Nephron progenitor cell (in vitro differentiated cells): ENCODE measurements at places on chromosomes 5 and 9.

GRCh38 chr5:151154931-151155774 is 2.4 kb downstream of the ANXA6 start:
- no peak overlapping the region for H3K27ac ChIP-seq
- peaks cover 5% of the 10 kb centered on the region for H3K27me3 ChIP-seq
- H3K4me3 ChIP-seq, result no peak overlapping the region
- H3K36me3 ChIP-seq, result no peaks in the 10 kb centered on the region
- peaks cover 87% of the 10 kb centered on the region for H3K4me1 ChIP-seq
- DNase-seq, result no peak

DNA sequence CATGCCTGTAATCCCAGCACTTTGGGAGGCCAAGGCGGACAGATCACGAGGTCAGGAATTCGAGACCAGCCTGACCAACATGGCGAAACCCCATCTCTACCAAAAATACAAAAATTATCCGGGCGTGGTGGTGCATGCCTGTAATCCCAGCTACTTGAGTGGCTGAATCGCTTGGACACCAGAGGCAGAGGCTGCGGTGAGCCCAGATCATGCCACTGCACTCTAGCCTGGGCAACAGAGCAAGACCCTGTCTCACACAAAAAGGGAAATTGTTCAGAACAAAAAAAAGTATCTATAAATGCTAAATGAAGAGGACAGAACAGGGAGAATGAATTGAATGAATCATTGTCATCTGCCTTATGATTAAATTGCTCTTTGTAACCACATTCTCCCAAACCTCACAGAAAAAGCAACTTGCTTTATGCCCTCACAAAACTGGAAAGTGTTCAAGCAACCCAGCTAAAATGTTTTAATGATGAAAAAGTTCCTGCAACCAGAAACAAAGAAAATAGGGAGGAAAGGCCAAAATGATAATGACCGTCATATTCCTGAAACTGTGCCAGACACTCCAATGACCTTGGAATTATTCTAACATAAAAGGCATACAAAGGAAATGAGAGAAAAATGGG is 83.7 kb downstream of the SERINC5 start:
- H3K36me3 ChIP-seq, result peaks cover 64% of the 10 kb centered on the region
- no peaks in the 10 kb centered on the region for H3K27me3 ChIP-seq
- H3K4me1 ChIP-seq, result peaks cover 65% of the 10 kb centered on the region
- no peak overlapping the region for H3K27ac ChIP-seq
- DNase-seq, result no peak

GRCh38 chr5:176630681-176631222 is 277 bp downstream of the EIF4E1B start:
- DNase-seq, result no peak
- H3K4me1 ChIP-seq, result peaks cover 35% of the 10 kb centered on the region
- H3K4me3 ChIP-seq, result peak overlapping the region; percentile 76

- peak overlapping the region; percentile 86 for H3K4me3 ChIP-seq
- H3K27ac ChIP-seq, result peak overlapping the region; percentile 87
- peaks cover 31% of the 10 kb centered on the region for H3K36me3 ChIP-seq
- H3K4me1 ChIP-seq, result peaks cover 67% of the 10 kb centered on the region
- peak; percentile 47 for DNase-seq
These were observed 694 bp upstream of the PLIN2 start for GRCh38 chr9:19127871-19128500.

DNA sequence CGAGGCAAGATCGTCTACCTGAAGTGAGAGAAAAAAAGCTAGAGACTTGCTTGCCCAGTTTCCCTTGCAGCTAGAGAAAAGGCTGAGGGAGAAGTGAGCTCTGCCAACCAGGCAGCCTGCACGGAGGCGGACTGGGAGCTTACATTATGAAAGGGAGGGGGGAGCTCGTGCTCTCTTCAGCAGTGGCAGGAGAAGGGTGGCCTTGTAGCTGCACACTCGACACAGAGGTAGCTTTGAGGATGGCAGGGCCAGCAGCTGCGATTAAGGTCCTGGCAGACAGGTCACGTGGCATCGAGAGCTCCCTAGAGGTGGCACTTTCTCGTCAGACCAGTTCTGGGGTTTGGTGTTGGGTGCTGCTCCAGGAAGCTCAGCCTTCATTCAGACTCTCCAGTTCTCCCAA is 26.7 kb downstream of the APBA1 start:
- H3K27me3 ChIP-seq, result peaks cover 10% of the 10 kb centered on the region
- no peak overlapping the region for H3K4me3 ChIP-seq
- no peak overlapping the region for H3K27ac ChIP-seq
- DNase-seq, result no peak
- H3K36me3 ChIP-seq, result no peaks in the 10 kb centered on the region
- H3K4me1 ChIP-seq, result no peaks in the 10 kb centered on the region

DNA sequence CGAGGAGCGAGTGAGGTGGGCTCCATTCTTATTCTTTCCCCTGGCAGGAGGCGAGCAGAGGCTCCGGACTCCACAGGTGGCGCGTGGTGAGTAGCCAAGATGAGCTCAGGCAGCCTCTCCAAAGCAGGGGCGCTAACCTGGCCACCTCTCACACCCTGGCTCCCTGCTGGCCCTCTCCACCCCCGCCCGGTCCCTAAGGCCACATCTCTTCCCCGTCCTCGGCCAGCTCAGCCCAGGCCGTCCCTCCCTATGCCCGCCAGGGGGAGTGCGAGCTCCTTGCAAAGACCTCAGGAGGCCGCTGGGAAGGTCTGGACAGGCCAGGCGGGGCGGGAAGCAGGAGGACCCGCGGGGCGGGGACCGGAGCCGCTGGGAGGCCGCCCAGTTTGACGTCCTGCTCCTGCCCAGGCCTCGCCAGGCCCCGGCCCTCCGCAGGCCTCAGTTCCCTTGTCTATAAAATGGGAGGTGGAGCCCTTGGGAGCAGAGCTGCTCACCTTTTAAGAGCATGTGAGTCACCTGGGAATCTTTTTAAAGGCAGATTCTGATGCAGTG is 46.3 kb upstream of the GGTA1 start:
- no peak overlapping the region for H3K4me3 ChIP-seq
- peaks cover 14% of the 10 kb centered on the region for H3K27me3 ChIP-seq
- DNase-seq, result peak; percentile 97
- H3K4me1 ChIP-seq, result peaks cover 14% of the 10 kb centered on the region

GRCh38 chr5:26833596-26833995 is 204.8 kb downstream of the CDH9 start:
- no peak overlapping the region for H3K27ac ChIP-seq
- H3K4me3 ChIP-seq, result no peak overlapping the region
- no peaks in the 10 kb centered on the region for H3K27me3 ChIP-seq
- no peak for DNase-seq

- H3K4me3 ChIP-seq, result no peak overlapping the region
- peaks cover 32% of the 10 kb centered on the region for H3K36me3 ChIP-seq
- H3K27me3 ChIP-seq, result peaks cover 14% of the 10 kb centered on the region
- peaks cover 16% of the 10 kb centered on the region for H3K4me1 ChIP-seq
- H3K27ac ChIP-seq, result no peak overlapping the region
These were observed 158.4 kb downstream of the ERCC6L2 start for GRCh38 chr9:96033896-96034295.

GRCh38 chr5:116276952-116277351 is 192.1 kb downstream of the COMMD10 start:
- H3K27ac ChIP-seq, result no peak overlapping the region
- peaks cover 29% of the 10 kb centered on the region for H3K36me3 ChIP-seq
- no peak for DNase-seq
- no peaks in the 10 kb centered on the region for H3K4me1 ChIP-seq
- H3K27me3 ChIP-seq, result no peaks in the 10 kb centered on the region
